Esophagus squamous epithelium (tissue), 5 donors: ENCODE measurements at places on chromosomes 1 and 21.

DNA sequence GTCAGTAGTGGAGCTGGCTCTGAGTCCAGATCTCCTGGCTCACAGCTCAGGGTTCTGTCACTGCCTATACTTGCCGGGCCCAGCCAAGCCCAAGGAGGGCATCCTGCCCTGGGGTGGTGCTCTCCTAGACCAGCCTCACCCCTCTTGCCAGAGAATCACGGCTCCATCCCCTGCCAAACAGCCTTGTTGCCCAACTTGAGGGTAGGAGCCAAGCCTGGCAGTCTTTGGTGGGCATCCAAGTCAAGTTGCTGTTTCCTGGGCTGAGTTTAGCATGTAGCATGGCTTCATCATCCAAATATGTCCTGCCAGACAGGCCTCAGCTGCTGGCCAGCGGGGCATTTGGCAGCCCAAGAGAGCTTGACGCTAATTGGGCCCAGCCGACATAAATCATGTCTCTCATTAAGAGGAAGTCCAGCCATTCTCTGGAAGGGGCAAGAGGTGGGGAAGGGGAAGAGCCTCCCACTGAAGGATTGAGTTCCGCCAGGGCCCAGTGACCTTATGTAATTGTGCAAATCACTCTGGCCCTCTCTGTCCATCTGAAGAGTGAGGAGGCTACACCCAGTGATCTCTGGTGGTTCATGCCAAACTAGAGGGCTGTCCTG, 22.6 kb upstream of the TRABD2B start:
- no peak for DNase-seq

DNA sequence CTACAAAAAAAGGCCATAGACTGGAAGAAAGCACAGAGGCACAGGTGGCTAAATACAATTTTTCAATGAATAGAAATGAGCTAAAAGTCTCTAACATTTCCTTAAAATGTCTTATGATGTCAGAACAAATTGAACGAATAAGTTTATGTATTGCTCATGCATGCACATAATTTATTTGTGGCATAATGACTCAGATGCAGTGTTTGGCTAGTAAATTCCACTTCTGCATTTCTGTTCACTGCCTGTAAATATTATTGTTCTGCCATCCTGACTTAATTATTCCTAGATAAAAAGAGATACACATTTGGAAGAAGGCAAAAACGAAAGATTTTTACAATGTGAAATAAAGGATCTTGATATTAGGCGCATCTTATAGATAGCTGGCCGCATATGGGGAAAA, 26.6 kb upstream of the EXO1 start:
- DNase-seq: no peak

GRCh38 chr1:224503161-224504118, 68.8 kb upstream of the WDR26 start:
- peak; percentile 42 for DNase-seq

DNA sequence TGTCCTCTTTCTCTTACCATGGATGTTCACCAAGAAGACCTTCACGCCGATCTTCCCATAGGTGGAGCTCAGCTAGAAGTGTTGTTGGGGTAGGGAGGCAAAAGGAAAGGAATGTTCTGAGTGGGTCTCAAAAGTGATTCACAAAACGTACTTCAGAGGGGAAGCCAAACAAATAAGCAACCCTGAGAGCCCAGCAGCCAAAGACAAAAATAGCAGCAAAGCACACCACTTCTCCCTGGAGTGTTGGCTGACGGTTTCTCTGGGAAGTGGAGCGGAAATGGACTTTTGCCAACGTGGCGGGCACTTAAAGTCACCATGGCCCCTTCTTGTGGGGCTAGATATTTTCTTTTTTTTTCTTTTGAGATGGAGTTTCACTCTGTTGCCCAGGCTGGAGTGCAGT, 23.1 kb downstream of the SLC26A9 start:
- DNase-seq: no peak
